ENCODE measurements at places on chromosomes 7 and 10.
A peak's percentile ranks its signal among the peaks of the same experiment; 100 is the strongest.

DNA sequence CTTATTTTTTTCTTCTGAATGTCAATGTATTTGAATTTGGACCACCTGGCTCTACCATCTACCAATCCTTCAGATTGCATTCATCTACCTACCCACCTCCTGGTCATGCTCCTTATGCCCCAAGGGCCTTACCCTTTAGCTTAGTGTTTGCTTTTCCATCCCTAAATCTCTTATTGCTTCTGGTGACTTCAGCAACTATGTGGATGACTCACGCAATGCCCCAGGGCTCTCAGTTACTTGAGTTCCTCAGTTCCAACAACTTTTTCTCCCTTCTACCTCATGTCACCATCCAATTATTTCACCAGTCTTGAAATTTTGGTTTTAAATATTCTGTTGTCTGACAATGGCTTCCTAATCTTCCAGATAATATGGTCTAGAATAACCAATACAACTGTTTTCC is 118.9 kb downstream of the CFAP58 start:
- DNase-seq, result no peak

GRCh38 chr10:63268149-63268797 is 135.1 kb downstream of the NRBF2 start:
- DNase-seq, result peak; percentile 33

DNA sequence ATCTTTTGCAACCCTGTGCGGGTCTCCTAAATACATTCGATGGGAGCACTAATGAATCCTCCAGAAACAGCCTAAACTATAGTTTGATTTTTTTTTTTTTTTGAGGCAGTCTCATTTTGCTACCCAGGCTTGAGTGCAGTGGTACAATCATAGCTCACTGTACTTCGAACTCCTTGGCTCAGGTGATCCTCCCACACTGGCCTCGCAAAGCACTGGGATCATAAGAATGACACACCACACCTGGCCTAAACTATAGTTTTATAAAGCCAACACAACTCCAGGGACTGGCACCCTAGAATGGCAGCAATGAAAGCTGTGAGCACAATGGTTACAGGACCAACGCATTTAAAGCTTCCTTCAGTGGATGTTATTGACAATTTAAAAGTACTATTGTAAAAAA is 14.5 kb upstream of the JMJD1C start:
- no peak for DNase-seq

- DNase-seq, result peak; percentile 21
Observed at GRCh38 chr7:115491744-115492380, 538.7 kb downstream of the TFEC start.

DNA sequence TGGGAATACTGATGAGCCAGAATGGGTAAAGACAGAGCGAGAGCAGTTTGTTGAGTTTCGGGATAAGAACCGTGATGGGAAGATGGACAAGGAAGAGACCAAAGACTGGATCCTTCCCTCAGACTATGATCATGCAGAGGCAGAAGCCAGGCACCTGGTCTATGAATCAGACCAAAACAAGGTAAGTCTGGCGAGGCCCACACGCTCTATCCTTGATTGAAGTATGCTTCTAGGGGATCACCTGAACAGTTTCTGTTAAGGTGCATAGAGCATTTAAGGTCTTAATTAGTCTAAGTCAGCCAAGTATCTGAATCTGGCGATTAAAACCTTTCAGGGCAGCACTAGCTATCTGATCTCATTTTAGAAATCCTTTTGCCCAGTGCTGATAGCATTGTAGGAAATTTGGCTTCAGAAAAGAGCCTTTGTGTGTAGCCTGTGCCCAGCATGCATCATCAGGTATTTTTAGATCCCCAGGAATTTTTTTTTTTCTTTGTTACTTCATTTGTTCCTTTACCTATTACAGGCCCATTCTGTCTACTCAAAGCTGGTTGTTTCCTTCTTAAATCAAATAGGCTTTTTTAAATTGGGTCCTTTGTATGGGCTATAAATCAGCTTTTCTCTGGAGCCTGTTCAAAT is 8.0 kb downstream of the OPN1SW start:
- no peak for DNase-seq

DNA sequence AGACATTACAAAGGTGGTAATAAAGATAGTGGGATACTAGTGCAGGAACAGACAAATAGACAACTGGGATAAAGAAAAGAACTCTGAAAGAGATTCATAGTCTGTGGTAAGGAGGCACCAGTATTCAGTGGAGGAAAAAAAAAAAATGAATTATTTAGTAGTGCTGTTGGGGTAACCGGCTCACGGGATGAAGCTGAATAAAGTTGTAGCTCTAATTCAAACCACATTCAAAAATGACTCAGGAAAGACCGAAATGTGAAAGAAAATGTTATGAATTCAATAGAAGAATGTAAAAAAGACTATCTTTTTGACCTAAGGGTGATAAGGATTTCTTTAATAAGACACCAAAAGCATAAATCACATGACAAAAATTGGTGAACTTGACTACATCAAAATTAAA is 83.1 kb upstream of the HABP2 start:
- no peak for DNase-seq

DNA sequence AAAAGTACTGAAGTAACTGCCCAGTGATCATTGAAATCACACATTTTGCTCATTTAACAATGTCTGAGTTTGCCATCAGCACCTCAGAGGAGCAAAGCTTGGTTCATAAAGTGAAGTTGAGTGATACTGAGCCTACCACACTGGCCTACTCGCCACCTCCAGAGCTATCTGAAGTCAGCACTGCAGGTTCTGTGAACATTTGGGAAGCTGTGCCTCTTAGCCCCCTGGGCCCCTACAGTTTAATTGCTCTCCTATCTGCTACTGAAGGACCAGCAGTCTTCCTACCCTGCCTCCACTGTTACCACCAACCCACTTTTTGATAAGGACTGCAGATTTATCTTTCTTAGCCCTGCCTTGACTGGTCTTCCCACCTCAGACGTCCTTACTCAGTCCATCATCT is 2.0 kb upstream of the SEMA4G start:
- no peak for DNase-seq

DNA sequence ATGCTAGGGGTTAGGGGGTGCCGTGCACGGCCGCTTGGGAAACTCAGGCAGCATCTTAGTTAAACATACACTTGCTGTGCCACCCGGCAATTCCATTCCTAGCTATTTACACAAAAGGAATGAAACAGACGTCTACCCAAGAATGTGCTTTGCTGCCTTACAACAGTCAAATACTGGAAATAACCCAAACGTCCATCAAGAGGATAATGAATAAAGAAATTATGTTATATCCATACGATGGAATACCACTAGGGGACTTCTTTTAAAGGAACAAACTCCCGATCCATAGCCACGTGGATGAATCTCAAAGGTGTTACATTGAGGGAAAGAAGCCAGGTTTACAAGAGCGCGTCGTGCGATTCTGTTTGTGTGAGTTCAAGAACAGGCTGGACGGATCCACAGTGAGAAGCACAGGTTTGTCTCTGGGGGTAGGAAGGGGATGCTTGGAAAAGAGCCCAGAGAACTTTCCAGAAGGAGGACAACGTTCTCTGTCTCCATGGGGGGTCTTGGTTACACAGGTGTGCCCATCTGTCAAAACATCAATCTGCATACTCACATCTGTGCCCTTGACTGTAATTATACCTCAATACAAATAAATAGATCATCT is 41.8 kb downstream of the STK32C start:
- DNase-seq, result peak; percentile 81

GRCh38 chr7:110521357-110521911 is 569.5 kb upstream of the LRRN3 start:
- no peak for DNase-seq

- DNase-seq, result no peak
Observed at GRCh38 chr7:22351329-22351692, 5.6 kb downstream of the RAPGEF5 start.

- DNase-seq, result peak; percentile 91
Observed at GRCh38 chr7:95758187-95758586, 14.2 kb upstream of the DYNC1I1 start.

- peak; percentile 60 for DNase-seq
Observed at GRCh38 chr7:45574669-45575500, 717 bp downstream of the ADCY1 start.

DNA sequence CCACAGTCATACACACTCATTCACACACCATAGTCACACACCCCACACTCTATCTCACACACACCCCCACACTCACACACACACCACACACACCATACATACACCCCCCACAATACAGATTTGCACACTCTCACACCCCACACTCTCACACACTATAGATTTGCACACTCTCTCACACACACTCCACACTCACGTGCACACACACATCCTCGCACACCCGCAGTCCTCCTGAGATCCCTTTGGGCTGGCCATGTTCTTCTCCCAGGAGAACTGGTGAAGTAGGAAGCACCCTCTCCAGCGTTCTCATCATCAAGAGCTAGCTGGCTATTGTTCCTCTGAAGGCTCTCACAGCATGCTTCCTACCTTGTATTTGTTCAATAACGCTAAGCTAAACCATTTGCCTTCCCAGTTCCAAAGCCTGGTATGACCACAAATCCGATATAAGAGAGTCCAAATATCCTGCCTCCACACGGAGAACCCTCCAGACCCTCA is 86.2 kb downstream of the HECW1 start:
- no peak for DNase-seq

DNA sequence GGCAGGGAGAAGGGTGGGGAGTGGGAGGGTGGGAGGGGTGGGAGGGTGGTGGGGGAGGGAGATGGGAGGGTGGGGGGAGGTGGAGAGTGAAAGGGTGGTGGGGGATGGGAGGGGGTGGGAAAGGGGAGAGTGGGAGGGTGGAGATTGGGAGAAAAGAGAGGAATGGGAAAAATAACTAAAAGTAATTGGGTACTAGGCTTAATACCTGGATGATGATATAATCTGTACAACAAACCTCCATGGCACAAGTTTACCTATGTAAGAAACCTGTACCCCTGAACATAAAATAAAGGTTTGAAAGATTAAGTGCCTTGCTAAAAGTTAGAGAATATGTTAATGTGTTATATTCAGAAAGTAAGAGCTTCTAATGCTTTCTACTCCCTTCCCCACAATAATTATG is 564.9 kb downstream of the CNTNAP2 start:
- DNase-seq, result no peak

DNA sequence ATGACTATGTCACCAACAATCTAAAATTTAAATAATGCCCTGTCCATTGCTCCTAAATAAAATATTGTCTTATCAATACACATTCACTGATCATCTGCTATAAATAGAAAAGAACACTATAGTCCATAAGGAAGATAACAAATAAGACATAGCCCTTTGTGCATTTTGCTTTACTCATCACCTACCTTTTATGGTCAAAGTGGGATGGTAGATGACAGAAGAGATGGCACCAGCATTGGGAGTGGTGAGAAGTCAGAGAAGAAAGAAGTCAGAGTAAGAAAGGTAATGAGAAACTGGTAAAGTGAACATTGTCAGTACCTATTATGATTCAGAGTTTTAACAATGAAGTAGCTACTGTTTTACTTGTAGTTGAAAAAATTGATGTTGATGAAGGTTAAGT is 31.1 kb downstream of the SEMA3E start:
- no peak for DNase-seq

DNA sequence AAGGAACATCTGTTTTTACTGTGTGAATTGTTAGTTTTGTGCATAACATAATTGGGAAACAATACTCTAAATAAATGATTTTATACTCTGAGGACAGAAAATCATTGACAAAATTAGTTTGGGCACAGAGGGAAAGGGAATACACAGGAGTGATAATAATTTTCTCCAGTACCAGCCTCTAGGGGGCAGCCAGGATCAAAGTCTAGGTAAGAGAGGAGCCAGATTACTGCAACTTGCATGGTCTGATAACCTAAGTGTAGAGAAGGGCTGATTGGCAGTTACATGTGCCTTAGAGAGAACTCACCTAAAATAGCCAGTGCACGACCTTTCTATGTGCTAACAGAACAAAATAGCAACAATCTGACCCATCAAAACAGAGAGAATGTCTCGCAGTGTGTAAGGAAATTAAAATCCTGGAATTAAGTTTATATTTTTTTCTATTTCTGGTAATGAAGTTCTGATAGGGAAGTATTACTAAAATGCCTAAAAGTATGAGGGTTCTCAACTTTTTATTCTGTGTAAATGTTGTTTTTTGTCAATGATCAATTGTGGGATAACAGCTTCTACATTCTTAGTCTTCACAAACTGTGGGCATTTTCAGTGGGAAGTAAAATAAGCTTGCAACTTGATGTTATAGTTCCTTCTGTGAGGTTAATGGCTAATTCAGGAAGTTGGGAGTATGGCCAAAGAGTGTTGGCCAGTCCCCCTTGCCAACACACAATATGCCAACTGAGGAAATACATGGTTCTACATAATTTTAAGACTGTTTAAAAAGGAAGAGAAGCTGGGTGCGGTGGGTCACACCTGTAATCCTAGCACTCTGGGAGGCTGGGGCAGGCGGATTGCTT is 66.4 kb downstream of the EXOC6 start:
- peak; percentile 14 for DNase-seq

DNA sequence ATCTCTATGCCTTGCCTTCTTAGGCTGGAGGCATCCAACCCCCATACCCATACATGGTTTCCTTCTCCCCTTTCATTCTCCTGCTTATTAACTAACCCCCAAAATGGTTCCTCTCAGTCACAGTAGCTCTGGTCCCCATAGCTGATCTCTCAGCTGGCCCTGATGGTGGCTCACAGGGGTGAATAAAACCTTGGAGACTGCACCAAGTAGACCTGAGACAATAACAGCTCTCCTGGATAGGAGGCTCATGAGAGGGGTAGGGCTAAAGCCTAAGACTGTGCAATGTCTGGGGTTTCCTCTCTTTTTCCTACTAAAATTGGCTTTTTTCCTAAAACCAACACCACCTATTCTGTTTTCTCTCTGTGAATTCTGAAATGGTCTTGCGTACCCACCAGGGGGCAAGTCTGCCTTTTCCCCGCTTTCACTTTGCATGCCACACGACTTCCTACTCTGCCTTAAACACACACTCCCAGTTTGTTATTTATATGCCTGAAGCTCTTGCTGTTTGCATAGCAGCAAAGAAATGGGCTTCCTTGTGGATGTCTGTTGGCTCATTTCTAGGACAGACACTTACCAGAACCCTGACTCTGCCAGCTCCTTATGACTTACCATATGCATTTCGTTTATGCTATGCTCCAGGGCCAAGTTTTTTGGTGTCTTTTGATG is 18.4 kb upstream of the PON1 start:
- DNase-seq, result no peak

GRCh38 chr10:451856-452255 is 237.6 kb downstream of the DIP2C start:
- no peak for DNase-seq

- no peak for DNase-seq
Observed at GRCh38 chr7:99006739-99007424, 128.6 kb downstream of the TRRAP start.

DNA sequence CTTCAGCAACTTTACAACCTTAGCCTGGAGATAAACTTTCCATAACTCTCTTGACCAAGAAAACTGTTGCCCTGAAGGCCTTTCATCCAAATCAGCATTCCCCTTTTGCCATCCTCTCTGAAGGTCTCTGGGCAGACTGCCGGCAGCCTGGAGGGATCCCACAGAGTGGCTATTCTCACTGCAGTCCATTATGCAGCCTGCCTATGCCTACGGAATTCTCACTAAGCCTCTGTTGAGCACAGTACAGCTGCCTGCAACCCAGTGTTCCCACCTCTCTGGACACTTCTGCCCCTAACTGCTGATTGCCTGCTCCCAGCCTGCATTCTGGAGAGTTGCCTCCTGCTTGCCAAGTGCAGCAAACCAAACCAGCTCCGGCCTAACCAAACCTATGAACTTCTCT is 548.9 kb upstream of the STEAP1 start:
- DNase-seq, result no peak

GRCh38 chr10:82811621-82812020 is 936.6 kb downstream of the NRG3 start:
- no peak for DNase-seq

Measured in NCI-H1092 treated with DMSO at 0.1 percent for 48 hours (cell line).